ENCODE measurements at places on chromosomes 4 and X.

GRCh38 chr4:37685161-37685822, 884 bp downstream of the RELL1 start:
- peak overlapping the region; percentile 93 for H3K4me3 ChIP-seq
- no peaks in the 10 kb centered on the region for H3K36me3 ChIP-seq
- peaks cover 36% of the 10 kb centered on the region for H3K4me1 ChIP-seq
- peak overlapping the region; percentile 97 for H3K27ac ChIP-seq
- no peaks in the 10 kb centered on the region for H3K27me3 ChIP-seq
- no peak for DNase-seq

- H3K4me1 ChIP-seq, result no peaks in the 10 kb centered on the region
- DNase-seq, result no peak
- H3K27me3 ChIP-seq, result no peaks in the 10 kb centered on the region
- no peak overlapping the region for H3K4me3 ChIP-seq
- H3K27ac ChIP-seq, result no peak overlapping the region
Measured at GRCh38 chrX:14232688-14233087, 203.0 kb upstream of the GEMIN8 start.

DNA sequence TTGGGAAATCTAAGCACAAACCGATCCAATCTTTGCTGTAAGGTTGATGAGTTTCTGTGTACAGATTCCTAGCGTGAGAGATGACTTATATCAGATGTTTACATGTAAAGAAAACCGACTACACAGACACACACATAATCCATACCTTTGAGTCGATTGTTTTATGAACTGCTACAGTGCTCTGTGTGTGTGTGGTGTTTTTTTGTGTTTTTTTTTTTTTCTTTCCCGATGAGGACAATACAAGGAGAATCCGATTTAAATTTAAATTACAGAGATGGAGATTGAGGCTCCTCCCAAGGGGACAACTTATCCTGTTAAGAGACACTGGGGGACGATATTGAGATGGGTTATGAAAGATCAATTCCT, 461 bp upstream of the SLC9A6 start:
- no peaks in the 10 kb centered on the region for H3K27me3 ChIP-seq
- no peak for DNase-seq
- peak overlapping the region; percentile 71 for H3K4me3 ChIP-seq
- no peaks in the 10 kb centered on the region for H3K4me1 ChIP-seq

DNA sequence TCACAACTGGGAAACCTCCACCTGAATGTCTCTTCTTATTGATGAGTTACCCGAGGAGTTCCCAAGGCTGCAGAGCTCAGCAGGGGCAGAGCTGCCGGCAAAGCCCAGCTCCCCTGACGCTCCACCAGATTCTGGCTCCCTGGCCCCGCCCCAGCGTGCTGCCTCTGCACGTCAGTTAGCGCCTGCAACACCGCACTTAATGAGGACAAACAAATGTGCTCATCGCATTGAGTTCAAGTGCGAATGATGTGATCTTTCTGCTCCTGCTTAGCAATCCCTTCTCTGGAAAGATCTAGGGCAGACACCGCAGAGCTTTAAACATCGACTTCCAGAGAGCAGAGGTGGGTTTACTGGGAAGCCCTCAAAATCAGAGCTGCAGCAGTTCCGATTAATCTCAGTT, 55.5 kb upstream of the FBXW7 start:
- peak overlapping the region; percentile 25 for H3K4me3 ChIP-seq
- peak; percentile 78 for DNase-seq
- H3K4me1 ChIP-seq, result peaks cover 21% of the 10 kb centered on the region
- peak overlapping the region; percentile 72 for H3K27ac ChIP-seq

Data from suprapubic skin (tissue), 4 donors.